ENCODE measurements at places on chromosomes 12 and 14.

- no peak for DNase-seq
These were observed 176.1 kb downstream of the IPO8 start for GRCh38 chr12:30519535-30519934.

DNA sequence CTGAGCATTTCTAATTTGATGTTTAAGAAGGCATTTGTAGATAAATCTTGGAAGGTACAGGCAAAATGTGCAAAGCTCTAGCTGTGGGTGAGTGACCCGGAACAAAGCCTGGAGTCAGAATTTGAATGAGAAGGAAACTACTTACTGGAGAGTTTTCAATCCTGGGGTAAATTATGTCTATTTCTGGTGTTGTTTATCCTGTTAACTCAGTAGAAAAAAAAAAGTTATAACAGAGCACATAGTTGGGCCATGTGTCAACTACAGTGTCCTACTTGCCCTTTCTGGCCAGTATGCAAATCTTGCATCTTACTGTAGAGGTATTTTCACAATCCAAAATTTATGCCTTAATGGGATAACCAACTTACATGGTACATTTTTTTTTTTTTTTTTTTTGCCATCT, 182.3 kb downstream of the SYNE2 start:
- no peak for DNase-seq

DNA sequence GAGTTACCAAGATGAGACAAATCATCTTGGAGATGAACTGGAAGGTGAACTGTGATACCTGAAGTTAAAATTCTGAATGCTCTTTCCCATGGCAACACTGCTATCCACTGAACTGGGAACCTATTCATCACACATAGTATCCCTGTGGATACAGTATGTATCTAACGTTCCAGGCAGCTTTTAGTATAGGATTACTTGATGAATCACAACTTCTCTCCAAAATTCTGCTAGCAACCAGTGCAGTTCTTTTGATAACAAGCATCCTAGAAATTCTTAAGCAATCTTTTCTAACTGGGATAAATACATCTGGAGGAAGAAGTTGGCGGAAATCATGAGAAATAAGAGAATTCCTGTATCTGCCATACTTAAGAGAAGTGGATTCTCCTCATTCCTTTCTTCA, 66.4 kb downstream of the PAWR start:
- no peak for DNase-seq

DNA sequence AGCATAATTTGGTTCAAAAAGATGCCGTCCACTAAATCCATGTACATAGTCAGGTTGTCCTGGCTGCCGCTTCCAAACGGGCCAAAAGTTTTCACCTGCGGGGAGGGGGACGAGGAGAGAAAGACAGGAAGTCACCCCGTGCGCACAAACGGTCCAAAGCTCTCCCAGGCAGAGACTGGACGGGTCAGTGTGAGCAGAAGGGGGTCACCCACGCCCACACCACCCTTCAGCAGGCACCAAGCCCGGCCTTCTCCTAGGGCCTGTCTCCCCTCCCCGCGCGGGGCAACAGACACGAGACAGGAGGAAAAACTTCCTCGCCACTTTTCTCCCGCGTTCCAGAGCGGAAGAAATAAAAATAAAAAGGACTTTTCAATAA, 888 bp downstream of the CCDC88C start:
- DNase-seq = peak; percentile 56

DNA sequence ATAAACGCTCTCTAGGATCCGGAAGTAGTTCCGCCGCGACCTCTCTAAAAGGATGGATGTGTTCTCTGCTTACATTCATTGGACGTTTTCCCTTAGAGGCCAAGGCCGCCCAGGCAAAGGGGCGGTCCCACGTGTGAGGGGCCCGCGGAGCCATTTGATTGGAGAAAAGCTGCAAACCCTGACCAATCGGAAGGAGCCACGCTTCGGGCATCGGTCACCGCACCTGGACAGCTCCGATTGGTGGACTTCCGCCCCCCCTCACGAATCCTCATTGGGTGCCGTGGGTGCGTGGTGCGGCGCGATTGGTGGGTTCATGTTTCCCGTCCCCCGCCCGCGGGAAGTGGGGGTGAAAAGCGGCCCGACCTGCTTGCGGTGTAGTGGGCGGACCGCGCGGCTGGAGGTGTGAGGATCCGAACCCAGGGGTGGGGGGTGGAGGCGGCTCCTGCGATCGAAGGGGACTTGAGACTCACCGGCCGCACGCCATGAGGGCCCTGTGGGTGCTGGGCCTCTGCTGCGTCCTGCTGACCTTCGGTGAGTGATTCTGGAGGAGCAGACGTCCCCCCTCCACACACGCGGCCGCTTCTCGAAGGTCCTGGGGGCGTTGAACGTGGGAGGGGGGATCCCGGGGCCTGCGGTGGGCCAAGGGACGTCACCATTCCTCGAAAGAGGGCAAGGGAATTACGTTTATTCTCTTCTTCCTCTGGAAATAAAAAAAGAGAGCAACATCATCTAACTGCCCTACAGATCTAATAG, at the start of gene HSP90B1:
Gene HSP90B1, plus strand, starts transcription at position 377 of the 753 bp plus-strand sequence. Its CDS starts 106 bp downstream, at position 483.
- peak; percentile 99 for DNase-seq

DNA sequence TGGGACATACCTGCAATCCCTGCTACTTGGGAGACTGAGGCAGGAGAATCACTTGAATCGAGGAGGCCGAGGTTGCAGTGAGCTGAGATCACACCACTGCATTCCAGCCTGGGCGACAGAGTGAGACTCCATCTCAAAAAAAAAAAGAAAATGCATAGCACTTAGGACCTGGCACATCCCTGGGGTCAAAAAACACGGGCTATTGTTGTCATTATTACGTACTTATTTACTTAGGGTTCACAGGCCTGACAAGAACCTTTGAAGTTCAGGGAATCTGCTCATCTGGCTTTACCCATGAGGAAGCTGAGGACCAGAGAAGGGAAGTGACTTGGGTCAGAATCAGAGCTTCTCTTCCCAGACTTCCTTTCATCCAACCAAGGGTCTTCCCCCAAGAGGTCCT, 35.2 kb downstream of the SMUG1 start:
- DNase-seq = no peak

GRCh38 chr12:89353188-89353822, 1.0 kb upstream of the DUSP6 start:
- peak; percentile 59 for DNase-seq

DNA sequence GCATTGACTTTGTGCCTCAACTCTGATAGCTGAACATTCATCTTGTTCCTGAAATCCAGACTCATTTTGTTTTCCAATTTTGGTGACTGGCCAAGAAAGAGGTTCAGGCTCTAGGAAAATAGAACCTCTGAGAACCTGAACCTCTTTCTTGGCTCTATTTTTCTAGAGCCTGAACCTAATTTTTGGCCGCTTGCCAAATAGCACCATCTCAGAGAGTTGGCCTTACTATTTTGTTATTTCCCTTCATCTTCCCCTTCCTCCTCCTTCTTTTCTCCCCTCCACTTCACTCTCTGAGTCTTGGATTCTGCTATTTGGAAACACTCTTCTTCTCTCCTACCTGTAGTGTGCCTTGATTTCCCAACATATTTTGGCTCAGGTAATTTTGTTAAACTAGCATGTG, 114.4 kb upstream of the CNTN1 start:
- DNase-seq = no peak

- no peak for DNase-seq
These were observed 74.1 kb upstream of the SLC38A2 start for GRCh38 chr12:46446645-46447044.

DNA sequence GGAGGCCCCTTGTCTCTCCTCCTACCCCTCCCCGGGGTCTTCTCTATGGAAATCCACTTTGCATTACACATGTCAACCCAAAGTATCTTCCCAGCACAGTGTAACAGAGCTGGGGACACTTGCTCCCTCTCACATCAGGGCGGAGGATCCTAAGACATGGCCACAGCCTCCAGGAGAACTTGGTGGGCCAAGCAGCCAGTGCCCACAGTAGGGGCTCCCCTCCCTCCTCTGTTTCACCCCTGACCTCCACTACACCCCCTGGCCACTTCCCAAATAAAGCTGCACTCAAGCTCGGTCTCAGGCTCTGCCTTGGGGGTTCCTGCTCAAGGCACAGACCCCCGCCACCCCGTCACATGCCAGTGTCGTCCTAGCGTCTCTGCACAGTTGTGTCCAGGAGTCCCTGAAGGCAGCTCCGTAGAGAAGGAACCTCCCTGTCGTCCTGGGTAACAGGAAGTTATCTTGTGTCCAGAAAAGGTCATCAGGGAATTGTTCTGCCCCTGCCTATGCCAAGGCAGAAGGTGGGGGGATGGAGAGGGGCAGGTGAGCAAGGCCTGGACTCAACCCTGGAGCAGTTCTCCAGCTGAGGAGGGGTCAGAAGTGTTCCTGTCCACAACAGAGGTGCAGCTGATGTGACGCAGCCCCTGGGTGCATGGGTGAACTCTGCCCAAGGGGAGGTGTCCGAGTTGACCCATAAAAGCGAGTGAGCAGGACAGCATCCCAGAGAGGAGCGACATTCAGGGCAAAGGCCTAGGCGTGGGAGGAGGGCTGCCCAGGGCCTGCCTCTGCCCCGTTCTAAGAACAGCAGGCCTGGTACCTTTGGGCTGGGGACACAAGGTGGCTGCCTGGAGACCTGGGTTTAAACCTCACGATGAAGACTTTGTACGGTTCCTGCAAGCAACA, 25.5 kb downstream of the DIO3 start:
- no peak for DNase-seq

DNA sequence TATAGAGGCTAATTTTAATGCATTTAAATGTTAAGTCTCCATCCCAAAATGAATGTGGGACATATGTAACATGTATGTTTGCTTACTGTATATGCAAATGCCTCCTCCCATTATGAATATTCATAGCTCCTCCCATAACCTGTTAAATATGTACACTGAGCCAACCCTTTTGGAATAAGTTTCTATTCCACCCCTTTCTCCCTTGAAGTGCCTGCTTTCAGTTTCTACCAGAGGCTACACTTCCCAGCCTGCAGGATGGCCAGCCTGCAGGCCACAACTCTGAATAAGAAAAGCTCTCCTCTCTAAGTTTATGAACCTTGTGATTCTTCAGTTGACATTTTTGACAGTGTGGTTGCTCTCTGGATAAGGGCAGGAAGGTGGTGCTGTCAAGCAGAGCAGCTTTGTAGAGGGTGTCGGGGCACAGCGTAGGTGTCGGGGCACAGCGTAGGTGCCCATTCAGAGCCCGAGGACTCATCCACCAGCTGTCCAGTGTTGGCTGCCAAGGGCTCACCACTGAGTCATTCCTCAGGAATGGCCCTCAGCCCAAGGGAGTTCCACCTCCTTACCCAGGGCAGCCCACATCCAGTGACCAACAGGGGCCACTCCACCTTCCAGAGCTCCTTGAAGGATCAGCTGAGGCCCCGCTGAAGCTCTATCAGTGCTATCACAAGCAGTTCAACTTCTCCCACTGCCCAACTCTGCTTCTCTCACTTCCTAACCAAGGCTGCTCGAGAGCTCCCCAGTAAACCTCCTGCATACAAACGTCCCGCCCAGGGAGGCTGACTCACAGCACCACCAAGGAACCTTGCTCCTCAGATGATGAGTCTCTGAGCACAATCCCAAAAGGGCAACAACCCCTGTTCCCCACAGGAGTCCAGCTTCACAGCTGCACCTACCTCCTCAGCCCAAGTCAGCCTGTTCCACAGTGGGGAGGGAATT, 31.4 kb downstream of the VWF start:
- DNase-seq = no peak

GRCh38 chr14:34766606-34767005, 52.2 kb upstream of the CFL2 start:
- DNase-seq = no peak

- DNase-seq = peak; percentile 4
These were observed 1.2 kb downstream of the PRMT8 start for GRCh38 chr12:3491938-3492792.

DNA sequence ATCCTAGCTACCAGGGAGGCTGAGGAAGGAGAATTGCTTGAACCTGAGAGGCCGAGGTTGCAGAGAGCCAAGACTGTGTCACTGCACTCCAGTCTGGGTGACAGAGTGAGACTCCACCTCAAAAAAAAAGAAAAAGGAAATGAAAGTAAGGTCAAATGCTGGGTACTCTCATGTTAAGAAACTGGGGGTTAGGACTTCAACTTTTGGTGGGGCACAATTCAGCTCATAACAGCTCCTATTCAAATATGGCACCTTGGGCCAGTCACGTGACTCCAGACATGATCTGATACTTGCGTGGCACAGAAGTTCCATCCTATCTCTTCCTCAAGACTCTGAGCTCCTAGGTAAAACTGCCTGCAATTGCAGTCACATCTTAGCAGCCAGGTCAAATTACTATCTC, 142.7 kb downstream of the EGLN3 start:
- DNase-seq = no peak
